Right atrium auricular region (tissue), 2 donors: ENCODE measurements at places on chromosomes 12 and 14. TPM values are rescaled to one million over a fixed set of nuclear protein-coding genes. Genes with fewer than 3 reads are reported as not detected.

The C14orf132 gene
- 5.6 TPM for total RNA-seq

The GSC gene
- not detected for total RNA-seq

The ATL1 gene
- total RNA-seq = 2.2 TPM

The KRT80 gene
- 1.5 TPM for total RNA-seq

DNA sequence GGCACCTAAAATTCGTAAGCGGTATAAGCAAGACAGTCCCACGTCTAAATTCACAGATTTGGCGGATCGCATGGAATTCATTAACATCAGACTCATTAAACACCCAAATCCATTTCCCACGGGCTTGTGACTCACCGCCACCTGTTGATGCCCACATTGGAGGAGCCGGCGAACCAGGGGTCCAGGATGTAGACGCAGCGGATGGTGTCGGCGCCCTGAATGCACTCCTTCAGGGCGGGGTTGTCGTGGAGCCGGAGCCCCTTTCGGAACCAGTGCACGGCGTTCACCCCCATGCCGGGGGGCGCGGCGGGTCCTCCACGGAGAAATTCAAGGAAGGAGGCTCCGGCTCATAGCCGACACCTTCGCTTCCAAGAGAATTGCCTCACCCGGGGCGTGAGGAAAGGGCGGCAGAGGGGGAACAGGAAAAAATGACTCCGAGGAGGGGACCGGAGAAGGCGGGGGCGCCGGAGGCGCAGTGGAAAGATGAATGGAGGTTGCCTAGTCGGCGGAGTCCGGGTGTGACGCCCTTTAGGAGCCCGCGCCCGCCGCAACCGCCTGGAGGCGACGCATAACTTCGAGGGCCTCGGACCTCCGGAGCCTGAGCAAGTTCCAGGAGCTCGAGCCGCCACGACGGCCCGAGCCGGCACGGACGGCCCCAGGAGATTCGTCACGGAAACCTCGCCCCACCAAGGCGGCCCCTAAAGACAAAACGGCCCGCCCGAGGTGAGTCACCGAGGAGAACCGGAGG lies 506 bp downstream of the CRY1 start:
- DNase-seq = peak; percentile 73

The OR6C2 gene
- total RNA-seq = not detected

The CLEC4C gene
- total RNA-seq = not detected

DNA sequence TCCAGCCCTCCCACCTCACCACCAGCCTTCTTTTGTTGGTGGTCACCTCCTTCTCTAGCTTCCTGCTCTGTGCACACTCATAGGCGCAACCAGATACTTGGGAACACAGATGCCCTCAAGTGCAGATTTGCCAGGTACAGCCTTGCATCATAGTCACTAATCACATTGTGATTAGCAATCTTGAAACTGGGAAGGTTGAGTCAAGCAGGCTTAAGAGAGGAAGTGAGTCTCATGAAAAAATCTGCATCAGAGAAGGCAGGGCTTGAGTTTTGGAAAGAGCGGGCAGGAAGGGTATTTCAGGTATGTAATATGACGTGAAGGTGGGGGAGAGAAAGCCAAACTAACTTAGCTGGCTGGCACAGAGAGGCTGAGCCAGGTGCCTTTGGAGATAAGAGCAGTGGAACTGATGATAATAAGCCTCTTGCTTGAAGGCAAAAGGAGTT lies 2.7 kb upstream of the RABGGTA start:
- DNase-seq = no peak

DNA sequence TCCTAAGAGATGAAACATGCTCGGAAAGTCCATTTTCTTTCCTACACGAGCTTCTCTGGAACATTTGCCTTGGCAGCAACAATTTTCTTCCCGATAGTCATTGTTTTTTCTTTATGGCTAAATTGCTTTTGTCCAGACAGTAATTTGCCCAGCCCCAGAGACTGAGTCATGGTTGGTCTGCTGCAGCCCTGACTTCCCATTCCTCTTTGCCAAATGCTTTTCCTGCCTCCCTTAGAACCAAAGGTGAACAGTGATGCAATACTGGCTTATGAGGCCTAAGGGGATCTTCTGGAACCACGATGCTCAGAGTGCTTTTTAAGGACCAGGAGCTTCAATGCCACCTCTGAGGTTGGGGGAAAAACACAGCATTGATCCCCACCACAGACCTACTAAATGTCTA lies 1599.6 kb upstream of the TMEM132C start:
- no peak for DNase-seq

GRCh38 chr12:27338473-27338872 lies 5.8 kb downstream of the BMAL2 start:
- DNase-seq = no peak

The IFNG-AS1 gene
- 2.7 TPM for total RNA-seq

The CLEC2B gene
- 3.9 TPM for total RNA-seq

DNA sequence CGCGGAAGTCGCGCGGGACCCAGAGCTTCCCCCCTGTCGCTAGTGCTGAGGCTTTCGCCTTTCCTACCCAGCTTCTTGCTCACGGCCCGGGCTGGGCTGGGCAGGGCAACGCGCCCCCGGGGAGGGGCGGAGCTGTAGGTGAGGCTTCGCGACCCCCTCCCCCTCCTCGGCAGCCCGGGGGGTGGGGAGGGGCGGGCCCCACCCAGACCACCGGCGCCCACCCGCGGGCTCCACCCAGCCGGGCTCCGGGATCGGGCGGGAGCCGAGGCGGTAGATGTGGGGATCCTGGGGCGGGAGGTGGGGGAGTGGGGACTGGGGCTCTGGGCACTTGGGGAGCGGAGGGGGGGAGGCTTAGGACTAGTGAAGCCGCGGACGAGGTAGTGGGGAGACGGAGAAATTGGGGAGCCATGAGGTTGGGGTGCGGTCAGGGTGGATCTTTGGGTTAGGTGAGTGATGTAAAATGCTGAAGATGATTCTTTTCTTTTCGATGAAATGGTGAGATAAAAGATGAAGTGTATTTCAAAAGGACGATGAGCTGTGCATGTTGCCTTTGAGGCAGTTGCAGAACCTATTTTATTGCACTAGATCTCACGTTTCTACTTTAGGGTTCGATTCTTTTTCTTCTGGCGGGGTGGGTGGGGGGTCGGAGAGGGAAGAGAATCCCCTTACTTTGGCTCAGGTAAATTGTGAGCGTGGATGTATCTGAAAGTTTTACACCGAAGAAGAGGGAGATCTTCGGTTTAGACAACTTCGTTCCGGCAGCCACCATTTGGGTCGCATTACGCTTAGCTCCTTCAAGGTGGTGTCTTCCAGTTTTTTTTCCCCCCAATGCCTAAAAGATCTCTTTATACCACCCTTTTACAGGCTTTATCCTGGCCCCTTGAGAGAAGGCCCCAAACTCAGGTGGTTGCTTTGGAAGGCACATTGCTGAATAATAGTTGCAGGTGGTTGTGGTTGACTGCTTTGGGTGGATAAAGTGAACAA lies 619 bp downstream of the ERC1 start:
- no peak for DNase-seq

The LRRK2 gene
- 8.6 TPM for total RNA-seq

- no peak for DNase-seq
Observed at GRCh38 chr12:108815875-108816594, 41.3 kb downstream of the SSH1 start.
